ENCODE measurements at places on chromosomes 16 and 17.
A peak's percentile ranks its signal among the peaks of the same experiment; 100 is the strongest.

DNA sequence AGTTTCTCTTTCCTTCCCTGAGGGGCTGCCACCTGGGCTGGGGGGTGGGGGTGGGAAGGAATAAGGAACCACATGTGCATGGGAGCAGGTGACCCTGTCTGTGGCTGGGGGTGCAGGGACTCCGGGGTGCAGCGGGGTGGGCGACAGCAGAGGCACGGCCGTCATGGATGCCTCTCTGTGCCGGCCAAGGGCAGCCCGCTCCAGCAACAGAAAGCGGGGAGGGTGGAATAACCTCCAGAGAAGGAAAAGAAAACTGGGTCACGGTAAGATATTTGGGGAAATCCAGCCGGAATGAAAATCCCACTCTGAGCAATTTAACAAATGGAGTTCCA is 4.2 kb downstream of the NDUFAF8 start:
- DNase-seq = no peak

- no peak for DNase-seq
Measured at GRCh38 chr17:77231076-77231871, 90.5 kb downstream of the SEC14L1 start.

- DNase-seq = peak; percentile 68
Measured at GRCh38 chr17:7634384-7634783, 4.4 kb downstream of the SHBG start.

GRCh38 chr17:65115839-65116238 is 21.3 kb upstream of the RGS9 start:
- DNase-seq = no peak

GRCh38 chr17:43212641-43213490 is 1.2 kb downstream of the TMEM106A start:
- DNase-seq = no peak

DNA sequence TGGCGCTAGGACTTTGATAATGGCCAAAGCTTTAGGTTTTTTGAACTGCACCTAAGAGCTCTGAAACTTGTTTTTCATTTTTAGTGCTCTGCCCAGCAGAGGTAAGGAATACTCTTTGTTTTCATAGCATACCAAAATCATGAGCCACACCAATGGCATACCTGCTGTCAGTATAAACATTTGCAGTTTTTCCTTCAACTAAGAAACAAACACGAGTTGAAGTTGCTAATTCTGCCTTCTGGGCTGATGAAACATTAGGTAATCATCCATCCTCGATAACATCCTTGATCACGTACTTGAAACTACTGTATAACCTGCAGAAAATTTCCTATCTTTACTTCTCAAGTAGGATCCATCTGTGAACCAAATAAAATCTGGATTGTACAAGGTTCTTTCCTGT is 20.6 kb upstream of the B4GALNT2 start:
- no peak for DNase-seq
